ENCODE measurements at places on chromosomes 12 and 14. TPM values are rescaled to one million over a fixed set of nuclear protein-coding genes. Genes with fewer than 3 reads are reported as not detected.

DNA sequence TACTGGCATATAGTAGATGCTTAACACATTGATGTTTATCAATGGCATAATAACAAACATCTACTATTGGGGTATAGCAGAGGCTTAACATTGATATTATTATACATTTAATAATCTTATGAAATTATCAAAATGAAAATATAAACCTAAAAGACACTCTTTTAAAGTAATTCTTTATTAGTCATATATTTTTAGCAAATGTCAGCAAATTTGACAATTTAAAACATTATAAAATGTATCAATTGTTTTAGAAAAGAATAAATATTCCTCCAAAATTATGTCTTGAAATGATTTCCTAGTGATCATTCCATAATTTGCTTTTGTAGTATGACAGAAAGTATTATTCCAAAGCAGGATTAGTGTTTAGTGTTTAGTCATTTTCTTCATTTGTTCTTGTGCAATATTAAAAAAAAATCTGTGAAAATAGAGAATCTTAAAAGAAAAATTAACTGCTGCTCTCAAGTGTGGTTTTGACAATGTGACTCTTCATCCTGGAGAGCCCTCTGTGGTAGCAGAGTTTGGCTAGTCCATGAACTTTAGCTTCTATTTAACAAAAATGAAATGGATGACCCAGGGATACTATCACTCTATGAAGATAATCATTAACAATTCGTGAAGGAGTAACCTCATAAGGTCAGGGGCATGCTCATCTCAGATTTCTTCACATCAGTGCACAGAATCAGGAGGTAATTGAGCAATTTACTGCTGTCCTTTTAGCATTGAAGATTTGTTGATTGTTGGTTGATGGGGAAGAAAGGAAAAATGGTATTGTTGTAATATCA, 1018.5 kb downstream of the LRFN5 start:
- no peak for DNase-seq

DNA sequence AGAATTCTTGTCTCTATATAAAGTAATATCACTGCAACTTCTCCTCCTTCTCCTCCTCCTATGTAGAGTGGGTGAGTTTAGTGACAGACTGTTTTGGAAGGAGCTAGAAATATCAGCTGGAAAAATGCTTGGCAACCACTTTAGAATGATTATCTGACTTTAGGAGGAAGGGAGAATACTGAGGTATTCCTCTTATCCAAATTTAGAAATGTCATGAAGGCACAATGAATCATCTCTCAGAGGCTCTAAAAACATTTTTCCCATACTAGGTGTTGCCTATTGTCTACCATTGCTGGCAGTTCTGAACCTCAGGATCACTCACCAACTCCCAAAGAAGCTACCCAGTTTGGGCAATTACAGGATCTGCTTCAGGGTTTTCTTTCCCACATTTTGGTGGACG, 306.6 kb upstream of the ATP2B1 start:
- no peak for DNase-seq

DNA sequence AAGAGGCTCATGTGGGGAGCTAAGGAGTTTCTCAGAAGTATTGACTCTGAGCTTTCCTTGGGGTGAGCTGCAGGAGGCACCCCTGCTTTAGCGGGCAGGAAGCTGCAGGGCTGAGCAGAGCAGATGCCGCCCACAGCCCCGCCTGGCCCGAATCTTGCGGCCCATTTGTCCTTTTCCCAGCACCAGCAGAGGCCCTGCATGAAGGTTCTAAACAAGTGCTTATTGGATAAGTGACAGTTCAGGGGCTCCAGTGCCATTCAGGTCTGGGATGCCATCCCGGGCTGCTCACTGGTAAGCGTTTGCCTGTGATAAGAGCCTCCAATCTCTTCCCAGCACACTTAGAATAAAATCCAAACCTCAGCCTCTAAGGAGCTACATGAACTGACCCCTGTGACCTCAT, 11.4 kb downstream of the RILPL1 start:
- DNase-seq: no peak

DNA sequence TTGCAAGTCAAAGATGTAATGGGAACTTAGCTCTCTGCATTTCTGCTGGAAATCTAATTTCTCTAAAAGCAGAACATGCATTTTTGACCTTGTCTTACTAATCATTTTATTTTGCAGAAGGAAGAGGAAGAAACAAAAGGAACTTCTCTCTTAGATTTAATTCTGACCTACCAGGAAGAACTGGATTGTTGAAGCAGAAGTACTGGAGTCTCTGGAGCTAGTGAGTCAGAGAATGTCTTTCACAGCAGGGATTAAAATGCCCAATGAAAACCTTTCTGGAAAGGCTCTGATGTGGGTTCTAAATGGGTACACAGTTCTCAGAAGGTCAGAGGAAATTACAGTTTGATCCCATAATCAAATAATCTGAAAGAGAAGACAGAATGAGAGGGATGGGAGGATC, 70.8 kb upstream of the GNG2 start:
- peak; percentile 21 for DNase-seq

DNA sequence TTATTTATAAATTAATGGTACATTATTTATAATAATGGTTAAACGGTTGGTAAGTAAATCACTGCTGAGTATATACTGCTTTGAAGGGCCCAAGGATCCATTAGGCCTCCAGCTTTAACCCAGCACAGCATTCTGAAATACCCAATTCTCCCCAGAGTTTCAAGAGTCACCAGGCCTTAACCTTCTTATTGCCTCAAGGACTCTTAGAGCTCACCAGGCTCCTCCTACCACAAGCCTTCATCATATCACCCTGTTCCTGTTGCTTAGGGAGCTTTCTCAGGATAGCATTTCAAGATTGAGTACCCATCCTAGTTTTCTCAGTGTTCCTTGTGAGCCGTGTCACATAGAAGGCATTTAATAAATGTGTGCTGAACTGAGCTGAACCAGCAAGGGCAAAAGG, 242.5 kb downstream of the FBXL14 start:
- DNase-seq: no peak

DNA sequence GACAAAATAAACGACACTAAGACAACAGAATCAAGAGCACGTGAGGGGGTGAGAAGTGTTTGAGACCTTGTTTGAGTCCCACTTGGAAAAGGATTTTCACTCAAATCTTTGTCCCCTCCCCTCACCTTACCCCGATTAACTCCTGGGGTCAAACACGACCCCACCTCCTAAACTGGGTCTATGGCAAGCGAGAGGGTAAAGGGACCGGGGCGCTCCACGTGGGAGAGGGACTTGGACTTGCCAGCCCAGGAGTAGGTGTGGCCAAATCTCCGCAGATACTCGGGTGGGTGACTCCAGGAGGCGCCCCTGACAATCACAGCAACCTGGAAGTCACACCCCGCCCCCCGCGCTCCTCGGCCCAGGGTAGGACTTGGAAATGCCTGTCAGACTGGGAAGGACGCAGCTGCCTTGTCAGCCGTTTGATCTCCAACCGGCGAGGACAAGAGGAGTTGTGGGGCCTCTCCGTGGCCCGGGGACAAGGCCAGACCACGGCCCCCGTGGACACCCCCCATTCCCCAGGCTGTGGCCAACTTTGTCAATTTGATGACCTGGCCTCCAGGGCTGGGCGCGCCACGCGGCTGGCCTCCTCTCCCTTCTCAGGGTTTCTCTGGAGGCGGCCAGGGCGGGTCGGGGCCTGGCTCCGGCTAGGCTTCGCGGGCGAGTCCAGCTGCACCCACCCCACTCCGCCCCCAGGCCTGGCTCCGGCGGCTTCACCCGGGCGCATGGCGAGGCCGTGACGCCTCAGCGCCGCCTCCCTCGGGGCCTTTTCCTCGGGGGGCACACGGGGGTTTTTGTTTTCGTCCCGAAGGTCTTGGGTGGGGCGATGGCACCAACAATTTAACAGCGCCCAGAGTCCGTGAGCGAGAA, 1.1 kb upstream of the BCL11B start:
- peak; percentile 62 for DNase-seq

The TAS2R42 gene
- total RNA-seq: 2.4 TPM
